ENCODE measurements at places on chromosomes 13 and 19.

- DNase-seq: peak; percentile 15
Observed at GRCh38 chr13:45508776-45509175, 44.0 kb downstream of the COG3 start.

- DNase-seq: no peak
Observed at GRCh38 chr13:104847922-104848321, 1687.5 kb downstream of the EFNB2 start.

DNA sequence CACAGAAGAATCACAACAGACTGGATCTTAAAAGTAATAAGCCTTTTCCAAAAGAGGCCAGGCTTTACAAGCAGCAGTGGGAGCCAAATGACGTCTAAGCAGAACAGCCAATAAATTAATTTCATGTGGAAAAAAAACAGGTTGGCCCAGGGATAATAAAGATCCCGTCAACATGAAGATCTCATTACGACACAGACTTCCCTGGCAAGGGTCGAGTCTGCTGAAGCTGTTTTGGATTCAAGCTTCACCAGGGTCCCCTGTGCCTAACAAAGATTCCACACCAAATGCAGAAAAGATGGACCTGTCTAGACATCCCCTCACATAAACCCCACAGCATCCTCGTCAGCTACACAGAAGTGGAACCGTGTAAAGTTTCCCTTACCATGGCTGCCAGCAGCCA is 215.1 kb upstream of the ZNF507 start:
- no peak for DNase-seq

DNA sequence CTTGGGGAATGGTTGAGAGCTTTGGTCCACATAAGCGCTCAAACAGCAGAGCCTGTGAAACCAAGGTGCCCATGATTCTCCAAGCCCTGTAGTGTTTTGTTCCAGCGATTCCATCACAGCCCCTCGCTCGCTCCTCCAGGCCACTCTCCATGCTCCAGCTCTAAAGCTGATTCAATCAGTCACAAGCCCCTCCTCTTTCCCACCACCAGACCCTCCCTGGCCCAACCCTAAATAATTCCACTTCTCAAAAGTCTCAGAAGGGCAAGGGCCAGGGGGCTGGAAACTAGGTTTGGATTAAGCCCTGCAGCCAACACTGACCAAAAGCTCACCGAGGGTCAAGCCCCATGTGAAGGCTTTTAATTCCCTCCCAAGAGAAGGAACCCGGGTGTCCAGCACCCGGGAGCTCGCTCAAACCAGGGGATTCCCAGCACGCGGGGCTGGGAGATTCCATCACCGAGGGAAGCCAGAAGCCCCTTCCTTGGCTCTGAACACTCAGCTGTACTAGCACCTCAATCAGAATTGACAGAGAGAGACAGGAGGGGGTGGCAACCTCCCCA is 1.5 kb downstream of the ZNF296 start:
- DNase-seq: peak; percentile 59

DNA sequence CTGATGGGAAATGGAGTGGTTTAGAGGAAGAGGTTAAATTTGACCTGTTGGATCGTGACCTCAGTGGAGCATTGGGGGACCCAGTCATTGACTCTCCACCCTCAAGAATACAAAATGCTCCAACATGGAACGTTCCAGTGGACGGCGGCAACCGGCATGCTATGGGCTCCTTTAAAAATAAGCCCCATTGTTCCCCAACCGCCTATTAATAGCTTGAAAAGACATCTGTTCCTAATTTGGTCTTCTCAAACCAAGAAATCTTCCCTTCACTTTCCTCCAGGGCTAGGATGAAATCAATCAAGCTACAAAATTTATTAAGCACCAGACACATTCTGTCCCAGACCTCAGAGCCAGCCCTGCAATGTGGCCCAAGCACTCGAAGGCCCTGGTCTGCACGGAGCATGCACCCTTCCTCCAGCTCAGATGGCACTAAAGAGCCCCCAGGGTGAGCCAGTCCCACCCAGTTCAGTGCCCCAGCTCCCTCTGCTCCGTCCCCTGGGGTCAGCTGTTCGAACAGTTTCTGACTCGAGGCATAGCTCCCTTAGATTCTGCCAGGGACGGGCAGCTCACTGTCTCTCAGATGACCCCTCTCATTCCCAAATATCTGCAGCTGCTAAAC is 22.5 kb upstream of the VSTM2B start:
- no peak for DNase-seq

GRCh38 chr19:33683881-33684537 is 62.3 kb downstream of the CHST8 start:
- no peak for DNase-seq

GRCh38 chr19:35369522-35369921 is 1.3 kb upstream of the GPR42 start:
- DNase-seq: no peak

- peak; percentile 91 for DNase-seq
Observed at GRCh38 chr19:37655689-37656371, 565 bp upstream of the ZFP30 start.

DNA sequence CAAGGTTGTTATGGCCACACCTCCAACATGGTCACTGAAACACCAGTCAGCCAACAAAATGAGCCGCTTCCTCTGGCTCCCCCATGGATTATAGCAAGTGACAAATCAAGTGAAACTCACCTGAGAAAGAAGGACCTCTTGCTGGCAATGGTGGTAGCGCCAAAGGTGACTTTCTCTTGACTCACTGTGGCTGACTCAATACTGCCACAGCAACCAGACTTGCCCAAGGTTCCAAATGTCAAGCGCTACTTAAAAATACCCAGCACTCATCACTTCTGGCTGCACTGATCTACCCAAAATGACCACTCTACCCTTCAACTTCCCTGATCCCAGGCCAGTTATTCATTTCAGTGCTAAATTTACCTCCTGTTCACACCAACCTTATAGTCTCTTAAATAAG is 495.5 kb downstream of the FOXO1 start:
- no peak for DNase-seq

GRCh38 chr13:63700350-63700749 is 2284.7 kb upstream of the PCDH20 start:
- no peak for DNase-seq

GRCh38 chr13:48635478-48635877 is 18.3 kb upstream of the CYSLTR2 start:
- no peak for DNase-seq

GRCh38 chr19:15871570-15871969 is 26.3 kb downstream of the CYP4F2 start:
- no peak for DNase-seq

DNA sequence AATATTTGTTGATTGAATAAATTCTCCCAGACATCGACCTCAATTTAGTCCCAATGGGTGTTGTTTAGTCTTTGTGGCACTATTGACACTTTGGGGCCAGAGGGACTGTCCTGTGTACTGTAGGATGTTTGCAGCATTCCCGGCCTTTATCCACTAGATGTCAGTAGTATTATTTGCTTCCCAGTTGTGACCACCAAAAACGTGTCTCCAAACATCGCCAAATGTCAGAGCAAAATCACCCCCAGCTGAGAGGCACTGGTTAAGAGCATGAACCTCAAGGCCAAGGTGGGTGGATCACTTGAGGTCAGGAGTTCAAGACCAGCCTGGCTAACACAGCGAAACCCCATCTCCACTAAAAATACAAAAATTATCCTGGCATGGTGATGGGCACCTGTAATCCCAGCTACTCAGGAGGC is 15.4 kb downstream of the NLRP12 start:
- DNase-seq: peak; percentile 8

DNA sequence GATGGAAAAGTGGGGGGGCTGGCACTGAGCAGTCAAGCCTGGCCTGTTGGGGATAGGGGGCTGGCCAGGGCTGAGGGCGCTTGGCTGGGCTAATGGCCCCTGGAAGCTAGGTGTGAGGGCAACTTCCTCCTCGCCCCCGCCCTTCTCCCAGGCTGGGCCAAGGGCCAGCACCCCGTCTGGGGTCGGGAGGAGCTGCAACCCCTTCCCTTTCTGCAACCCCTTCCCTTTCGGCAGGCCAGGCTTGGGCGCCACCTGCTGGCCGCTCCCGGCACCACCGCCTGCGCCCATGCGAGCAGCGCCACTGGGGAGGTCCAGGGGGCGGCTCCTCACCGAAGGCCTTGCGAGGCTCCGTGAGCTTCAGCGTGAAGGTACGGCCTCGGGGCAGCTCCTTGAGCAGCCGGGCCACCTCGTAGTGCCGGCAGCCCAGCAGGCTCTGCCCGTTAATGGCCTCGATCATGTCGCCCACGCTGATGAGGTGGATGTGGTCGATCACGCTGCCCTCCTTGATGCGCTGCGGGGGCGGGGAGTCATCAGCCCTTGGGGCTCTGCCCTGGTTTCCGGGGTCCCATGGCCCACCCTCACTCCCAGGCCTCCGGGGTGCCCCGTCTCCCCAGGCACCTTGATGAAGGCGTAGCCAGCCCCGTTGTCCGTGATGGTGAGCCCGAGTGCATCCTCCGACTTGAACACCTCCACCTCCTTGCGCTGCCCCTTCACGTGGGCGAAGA is 5.0 kb upstream of the PTGER1 start:
- peak; percentile 51 for DNase-seq

- no peak for DNase-seq
Observed at GRCh38 chr13:79995334-79995733, 345.6 kb downstream of the SPRY2 start.

GRCh38 chr13:27076421-27076820 is 95.2 kb downstream of the USP12 start:
- DNase-seq: no peak

DNA sequence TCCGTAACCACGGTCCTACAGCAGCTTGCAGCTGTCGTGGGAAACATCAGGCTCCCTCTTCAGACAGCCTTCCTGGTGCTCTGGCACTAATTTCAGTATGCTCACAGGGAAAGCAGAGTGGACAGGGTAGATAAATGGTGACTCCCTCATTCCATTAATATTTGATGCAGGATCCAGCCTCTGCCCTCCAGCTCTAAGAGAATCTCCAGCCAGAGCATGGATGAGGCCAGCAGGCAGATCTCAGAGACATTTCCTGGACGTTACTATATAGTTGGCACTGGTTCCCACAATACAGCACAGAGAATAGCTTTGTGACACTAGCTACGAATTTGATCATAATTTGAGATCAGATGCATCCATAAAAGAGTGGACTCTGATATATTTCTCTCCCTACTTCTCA is 341.4 kb downstream of the LIG4 start:
- no peak for DNase-seq

DNA sequence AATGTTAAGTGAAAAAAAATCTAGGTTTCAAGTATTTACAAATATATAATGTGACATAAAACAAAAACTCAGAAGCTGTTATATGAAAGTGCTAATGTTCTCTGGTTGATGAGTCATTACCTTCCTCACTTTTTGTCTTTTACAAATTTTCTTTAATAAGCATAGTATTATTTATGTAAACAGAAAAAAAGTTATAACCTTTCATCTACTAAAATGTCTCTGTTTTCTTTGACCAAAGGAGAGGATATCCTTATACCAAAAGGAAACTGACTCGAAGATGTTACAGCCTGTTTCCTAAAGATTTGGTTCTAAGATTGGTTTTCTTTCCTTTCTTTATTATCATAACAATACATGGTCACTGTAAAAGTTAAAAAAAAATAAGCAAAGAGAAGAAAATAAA is 38.0 kb downstream of the RCBTB2 start:
- no peak for DNase-seq

DNA sequence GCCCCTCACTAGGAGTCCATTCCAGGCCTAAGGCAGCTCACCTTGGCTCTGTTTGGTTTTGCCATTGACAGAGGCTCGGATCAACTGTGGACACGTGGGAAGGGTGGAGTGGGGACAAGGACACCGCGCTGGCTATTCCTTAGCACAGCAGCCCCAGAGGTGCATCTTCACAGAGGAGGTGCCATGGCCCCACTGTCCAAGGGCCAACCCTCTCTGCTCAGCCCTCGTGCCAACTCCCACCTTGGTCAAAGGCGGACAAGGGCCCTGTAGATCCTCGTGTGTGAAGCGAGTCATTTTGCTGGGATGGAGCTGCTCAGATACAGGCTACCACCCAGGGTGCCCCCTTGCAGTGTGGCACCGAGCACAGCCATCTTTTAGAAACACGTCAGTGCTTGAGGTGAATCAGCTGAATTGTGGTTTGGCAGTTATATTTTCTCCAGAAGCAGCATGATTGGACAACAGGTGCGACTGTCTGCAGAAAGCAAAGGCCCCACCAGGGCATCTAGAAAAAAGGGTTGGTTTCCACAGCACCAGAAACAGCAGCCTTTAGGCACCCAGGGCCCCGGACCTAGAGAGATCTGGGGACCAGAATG is 192.1 kb upstream of the GPR12 start:
- no peak for DNase-seq

DNA sequence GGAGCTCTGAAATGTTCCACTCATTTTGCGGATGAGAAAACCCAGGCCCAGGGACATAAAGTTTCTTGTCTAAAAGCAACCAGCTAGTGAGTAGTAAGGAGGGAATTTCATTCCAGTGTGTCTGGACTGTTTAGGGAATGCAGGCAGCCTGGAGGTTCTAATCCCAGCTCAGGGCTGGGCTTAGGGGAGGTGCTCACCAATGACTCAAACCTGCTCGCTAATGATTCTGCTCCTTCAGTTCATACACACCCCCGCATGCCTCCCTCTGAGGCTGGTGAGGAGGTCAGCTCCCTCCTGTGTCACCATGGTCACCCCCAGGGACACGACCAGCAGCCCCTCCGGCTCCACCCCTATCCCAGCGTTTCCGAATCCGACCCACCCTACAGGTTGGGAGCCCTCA is 34.6 kb downstream of the CYP4F2 start:
- no peak for DNase-seq

All from SK-N-DZ (cell line).